ENCODE measurements at places on chromosomes 7 and 10. TPM values are rescaled to one million over a fixed set of nuclear protein-coding genes. Genes with fewer than 3 reads are reported as not detected.
A peak's percentile ranks its signal among the peaks of the same experiment; 100 is the strongest.

Gene SUPV3L1
- 59.7 TPM for total RNA-seq

GRCh38 chr7:91557789-91558404 lies 293.7 kb downstream of the FZD1 start:
- peak; percentile 78 for DNase-seq

GRCh38 chr7:98133621-98134303 lies 27.1 kb downstream of the LMTK2 start:
- peak; percentile 55 for DNase-seq

GRCh38 chr10:1674501-1674900 lies 62.8 kb downstream of the ADARB2 start:
- DNase-seq: no peak

Data from HCT116 (cell line).